ENCODE measurements at places on chromosomes 16 and 17. TPM values are rescaled to one million over a fixed set of nuclear protein-coding genes. Genes with fewer than 3 reads are reported as not detected.
A peak's percentile ranks its signal among the peaks of the same experiment; 100 is the strongest.

MGRN1 gene
- total RNA-seq: 51.3 TPM

DNA sequence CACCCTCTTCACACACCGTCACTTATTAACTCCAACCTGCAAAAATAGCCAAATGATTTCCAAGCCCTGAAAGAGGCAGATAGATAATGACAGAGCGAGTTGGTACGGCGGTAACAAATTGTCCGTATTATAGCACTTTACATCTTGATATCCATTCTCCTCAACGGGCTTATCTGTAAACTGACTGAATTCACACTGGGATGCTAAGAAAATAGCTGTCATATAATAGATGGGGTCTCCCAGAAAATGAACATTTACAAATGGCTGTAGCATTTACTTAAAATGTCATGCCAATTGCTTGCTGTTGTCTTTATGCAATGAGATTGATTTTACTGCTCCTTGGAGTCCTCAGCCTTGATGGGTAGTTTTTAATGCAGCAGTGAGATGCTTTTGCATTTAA is 225.8 kb upstream of the SDK2 start:
- no peak for DNase-seq

KCNJ12 gene
- total RNA-seq: 2.2 TPM

DNA sequence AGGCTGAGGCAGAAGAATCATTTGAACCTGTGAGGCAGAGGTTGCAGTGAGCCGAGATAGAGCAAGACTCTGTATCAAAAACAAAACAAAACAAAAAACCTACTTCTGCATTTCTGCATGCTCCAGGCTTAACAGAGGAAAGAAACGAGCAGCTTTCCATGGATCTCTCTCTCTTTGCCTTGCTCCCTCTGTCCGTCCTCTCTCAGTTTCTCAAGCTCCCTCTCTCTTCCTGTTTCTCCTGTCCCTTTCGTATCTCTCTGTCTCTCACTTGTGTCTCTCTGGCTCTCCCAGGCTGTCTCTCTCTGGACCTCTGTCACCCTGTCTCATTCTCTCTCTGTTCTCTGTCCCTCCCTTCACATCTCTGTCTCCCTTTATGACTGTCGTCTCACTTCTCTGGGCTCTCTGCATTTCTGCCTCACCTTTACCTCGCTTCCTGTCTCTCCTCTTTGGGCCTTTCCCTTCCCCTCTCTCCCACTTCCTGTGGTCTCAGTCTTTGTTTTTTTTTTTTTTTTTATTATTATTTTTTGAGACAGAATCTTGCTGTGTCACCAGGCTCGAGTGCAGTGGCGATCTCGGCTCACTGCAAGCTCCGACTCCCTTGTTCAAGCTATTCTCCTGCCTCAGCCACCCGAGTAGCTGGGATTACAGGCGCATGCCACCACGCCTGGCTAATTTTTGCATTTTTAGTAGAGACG is 4.1 kb upstream of the PITPNA start:
- no peak for DNase-seq

CCL16 gene
- total RNA-seq: 39.9 TPM

GRCh38 chr16:15435216-15435864 is 952 bp downstream of the BMERB1 start:
- peak; percentile 61 for DNase-seq

GRCh38 chr17:20784100-20784665 is 204.7 kb downstream of the CDRT15L2 start:
- no peak for DNase-seq

GRCh38 chr17:34499576-34499975 is 79.8 kb upstream of the TMEM132E start:
- no peak for DNase-seq

GRCh38 chr16:23294260-23294659 is 7.8 kb upstream of the SCNN1B start:
- DNase-seq: no peak

- no peak for DNase-seq
Observed at GRCh38 chr17:57678393-57678792, 66.7 kb downstream of the CCDC182 start.

PPM1E gene
- 1.0 TPM for total RNA-seq

- DNase-seq: no peak
Observed at GRCh38 chr17:56577843-56578204, 15.7 kb upstream of the NOG start.

EFNB3 gene
- total RNA-seq: 0.91 TPM

DNA sequence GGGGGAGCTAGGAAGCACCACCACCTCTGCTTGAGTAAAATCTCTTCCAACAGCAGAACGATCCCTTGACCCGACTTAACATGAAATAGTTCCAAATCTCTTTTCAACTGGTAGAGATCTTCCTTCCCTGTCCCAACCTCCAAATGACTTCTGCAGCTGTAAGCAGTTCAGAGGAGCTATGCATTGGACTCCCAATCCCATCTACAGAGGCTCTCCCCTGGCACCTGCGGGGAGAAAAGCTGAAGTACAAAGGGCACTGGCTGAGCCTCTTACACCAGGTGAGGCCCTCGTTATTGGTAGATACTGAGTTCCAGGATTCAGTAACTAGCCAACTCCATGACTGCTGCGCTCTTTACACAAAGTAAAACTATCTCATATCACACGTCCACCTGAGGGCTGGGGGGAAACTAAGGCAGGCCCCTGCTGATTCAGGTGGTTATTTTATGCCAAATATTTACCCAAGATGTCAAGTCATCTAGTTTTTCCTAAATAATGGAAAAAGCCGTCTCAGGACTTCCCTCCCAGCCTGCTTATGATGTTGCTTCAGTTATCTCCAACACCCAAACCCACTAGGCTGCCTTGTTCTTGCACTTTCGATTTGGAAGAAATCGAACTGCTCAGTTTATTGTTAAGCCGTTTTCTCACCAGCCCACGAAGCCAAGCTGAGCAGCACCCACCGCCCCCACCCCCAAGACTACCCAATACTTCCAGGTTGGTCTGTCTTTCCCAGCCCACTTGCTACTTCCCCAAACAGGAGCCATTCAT is 3.2 kb downstream of the ACTG1 start:
- peak; percentile 20 for DNase-seq

GRCh38 chr16:17466876-17467275 is 3.9 kb downstream of the XYLT1 start:
- no peak for DNase-seq

SLX1B gene
- 14.4 TPM for total RNA-seq

KRTAP9-4 gene
- total RNA-seq: not detected
